Brain microvascular endothelial cell (primary cell): ENCODE measurements at places on chromosomes 1 and 21.
A peak's percentile ranks its signal among the peaks of the same experiment; 100 is the strongest.

- DNase-seq = no peak
Observed at GRCh38 chr1:37362594-37363385, 111.6 kb upstream of the ZC3H12A start.

DNA sequence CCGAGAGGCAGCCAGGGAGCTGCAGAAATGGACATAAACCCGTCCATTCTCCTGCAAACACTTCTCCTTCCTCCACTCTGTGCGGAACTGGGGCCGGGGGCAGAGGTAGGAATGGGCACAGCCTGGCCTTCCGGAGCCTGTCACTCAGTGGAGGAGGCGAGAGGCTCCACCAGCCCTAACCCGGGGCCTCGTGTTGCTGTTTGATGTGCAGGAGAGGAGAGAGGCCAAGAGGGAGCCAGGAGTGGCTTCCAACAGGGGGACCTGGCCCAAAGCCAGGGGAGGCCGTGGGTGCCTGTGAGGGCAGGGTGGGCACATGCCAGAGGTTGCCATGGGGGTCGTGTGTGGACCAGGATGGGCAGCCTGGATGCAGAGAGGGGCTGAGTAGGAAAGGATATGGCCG lies 158.1 kb upstream of the ARHGEF16 start:
- no peak for DNase-seq

DNA sequence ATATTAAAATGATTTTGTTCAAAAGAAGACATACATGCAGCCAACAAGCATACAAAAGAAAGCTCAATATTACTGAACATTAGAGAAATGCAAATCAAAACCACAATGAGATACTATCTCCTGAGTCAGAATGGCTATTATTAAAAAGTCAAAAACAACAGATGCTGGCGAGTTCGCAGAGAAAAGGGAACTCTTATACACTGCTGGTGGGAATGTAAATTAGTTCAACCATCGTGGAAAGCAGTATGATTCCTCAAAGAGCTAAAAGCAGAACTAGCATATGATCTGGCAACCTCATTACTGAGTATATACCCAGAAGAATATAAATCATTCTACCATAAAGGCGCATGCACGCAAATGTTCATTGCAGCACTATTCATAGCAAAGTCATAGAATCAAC lies 126.0 kb upstream of the HMCN1 start:
- DNase-seq = peak; percentile 33

DNA sequence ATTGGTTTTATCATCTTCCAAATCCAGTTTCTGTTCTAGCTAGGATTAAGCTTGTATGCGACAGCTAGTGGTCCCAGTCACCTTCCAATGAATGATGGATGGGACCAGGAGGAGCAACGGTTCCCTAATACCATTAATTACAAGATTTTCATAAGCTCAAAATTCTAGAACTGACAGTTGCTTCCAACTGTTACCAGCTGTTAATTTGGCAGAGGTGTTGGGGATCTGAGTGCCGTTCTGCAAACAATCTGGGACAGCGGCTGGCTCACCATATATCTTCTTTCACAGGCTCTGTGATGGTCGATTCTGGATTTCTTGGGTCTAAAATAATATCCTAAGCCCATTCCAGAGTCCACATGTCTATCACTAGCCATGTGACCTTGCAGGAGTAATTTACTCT lies 34.5 kb upstream of the RALGPS2 start:
- no peak for DNase-seq

- no peak for DNase-seq
Observed at GRCh38 chr1:221598122-221598521, 143.8 kb downstream of the DUSP10 start.

DNA sequence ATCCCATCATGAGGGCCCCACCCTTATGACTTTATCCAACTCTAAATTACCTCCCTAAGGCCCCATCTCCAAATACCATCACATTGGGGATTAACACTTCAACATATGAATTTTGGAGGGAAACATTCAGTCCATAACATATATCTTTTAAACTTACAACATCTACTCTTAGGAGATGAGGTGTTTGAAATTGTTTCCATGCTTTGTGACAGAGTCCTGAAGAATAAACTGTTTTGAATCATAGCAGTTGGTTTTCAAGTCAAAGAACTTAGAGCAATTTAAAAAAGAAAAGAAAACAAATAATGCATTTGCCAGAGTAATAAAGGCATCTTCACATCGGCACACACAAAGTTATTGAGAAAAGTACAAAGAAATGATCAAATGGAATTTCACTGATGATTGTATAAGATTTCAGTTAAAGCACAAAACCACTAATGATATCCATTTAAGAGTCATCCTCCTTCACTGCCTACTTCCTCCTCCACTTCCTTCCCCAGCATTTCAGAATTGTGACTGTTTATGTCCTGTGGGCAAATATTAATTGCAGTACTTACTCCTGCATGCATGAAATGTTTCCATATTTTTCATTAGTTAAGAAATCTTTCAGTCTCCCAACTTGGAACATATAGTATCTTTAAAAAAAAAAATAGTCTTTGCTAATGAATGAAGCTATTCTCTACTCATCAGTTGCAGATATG lies 202.0 kb downstream of the LRRC40 start:
- DNase-seq = no peak

DNA sequence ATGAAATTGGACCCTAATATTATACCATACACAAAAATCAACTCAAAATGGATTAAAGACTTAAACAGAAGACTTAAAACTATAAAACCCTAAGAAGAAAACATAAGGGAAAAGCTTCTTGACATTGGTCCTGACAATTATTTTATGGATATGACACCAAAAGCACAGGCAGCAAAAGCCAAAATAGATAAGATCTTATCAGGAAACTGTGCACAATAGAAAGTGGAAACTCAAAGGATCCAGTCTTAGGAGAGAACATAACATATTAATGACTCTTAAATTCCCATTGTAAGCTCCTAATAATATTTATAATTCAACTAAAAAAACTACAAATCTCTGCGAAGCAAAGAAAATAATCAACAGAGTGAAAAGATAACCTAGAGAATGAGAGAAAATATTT lies 39.8 kb downstream of the RGS13 start:
- no peak for DNase-seq

- no peak for DNase-seq
Observed at GRCh38 chr1:181083842-181084605, 4.5 kb upstream of the IER5 start.

DNA sequence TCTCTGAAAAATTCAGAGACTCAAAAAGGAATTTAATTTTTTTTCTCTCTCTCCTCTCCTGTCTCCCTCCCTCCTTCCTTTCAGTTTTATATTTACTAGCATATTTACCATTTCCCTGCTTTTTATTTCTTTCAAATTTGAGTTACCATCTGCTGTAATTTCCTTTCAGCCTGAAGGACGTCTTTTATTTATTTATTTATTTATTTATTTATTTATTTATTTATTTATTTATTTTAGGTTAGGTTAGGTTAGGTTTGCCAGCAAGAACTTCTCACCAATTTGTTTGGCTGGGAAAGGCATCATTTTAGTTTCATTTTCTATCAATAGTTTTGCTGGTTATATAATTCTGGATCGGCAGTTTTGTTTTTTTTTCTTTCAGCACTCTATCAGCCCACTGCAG lies 231.7 kb upstream of the ZRANB2 start:
- no peak for DNase-seq

- no peak for DNase-seq
Observed at GRCh38 chr1:209045331-209046057, 538.0 kb upstream of the CAMK1G start.

GRCh38 chr1:156727926-156728598 lies at the start of gene METTL25B:
Gene METTL25B, plus strand, starts transcription at chr1:156728469. Its CDS starts 636 bp downstream, at chr1:156729105.
- DNase-seq = peak; percentile 54

DNA sequence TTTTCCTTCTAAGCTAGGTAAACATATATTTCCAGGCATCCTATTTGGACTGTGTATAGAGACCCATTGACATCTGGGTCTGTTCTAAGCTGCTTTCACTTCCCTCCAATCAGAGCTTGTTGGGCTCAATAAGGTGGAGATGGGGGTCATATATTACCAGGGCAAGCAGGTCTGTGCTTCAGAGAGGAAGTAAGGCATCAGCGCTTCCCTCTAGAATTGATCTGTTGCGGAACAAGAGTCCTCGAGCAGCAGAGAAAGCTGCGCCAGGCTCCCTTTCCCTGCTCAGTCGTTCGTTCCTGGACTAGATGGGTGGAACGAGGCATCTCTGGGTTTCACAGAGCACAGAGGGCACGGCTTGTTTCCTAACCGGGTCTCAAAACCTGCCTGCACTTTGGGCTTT lies 63.5 kb downstream of the DISC1 start:
- no peak for DNase-seq

- DNase-seq = no peak
Observed at GRCh38 chr1:47930210-47930840, 66.9 kb downstream of the TRABD2B start.

DNA sequence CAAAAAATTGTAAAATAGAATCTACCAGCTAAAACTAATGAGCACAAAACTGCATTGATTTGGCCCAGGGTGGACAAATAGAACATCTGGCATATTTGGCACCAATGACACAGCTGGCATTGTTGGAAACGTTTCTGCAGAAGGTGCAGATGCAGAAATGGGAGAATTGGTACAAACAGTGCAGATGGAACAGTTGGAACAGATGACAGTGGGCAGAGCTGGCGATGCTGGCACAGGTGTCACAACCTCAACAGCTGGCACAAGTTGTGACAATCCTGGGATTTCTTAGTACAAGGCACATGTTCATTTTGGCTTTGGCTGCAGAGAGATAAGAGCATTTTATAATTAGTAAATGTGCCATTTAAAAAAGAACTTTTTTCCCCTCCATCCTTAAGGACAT lies 91.1 kb upstream of the ZBTB18 start:
- DNase-seq = no peak

DNA sequence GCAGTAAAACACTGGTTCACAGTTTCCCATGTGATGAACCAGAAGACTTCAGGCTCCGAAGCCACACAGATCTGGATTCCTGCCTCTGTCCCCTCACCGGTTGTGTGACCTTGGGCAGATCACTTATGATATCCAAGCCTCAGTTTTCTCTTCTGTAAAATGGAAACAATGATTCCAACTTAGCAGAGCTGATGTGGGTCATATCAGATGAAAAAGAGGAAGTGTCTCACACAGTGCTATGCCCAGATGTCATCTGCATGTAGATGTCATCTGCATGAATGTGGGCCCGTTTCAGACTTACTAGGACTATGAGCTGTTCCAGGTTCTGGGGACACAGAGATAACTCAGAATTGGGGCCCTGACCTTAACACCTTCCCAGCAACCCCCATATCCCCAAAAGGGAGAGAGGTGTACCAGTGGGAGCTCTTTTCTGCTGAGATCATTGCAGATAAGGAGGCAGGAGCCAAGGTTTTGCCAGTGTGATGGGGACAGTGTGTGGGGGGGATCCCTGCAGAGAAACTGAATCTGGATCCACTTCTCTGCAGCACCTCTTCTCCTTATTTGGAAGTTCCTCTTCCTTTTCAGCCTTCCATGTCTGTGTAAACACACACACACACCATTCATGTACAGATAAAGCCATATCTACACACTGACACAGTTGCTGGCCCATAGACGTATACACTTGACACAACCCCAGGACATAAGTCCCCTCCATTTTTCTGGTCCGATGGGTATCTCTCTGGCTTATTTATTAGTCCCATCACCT lies 5.0 kb upstream of the ADGRB2 start:
- no peak for DNase-seq

GRCh38 chr1:29802181-29803068 lies 566.1 kb downstream of the PTPRU start:
- DNase-seq = no peak

GRCh38 chr1:20533635-20534034 lies 18.7 kb upstream of the FAM43B start:
- DNase-seq = no peak

GRCh38 chr1:212945056-212945455 lies 5.3 kb upstream of the VASH2 start:
- DNase-seq = no peak

- DNase-seq = no peak
Observed at GRCh38 chr1:146020058-146021049, 1.2 kb downstream of the HJV start.

GRCh38 chr21:40146216-40146837 lies 279.1 kb downstream of the PCP4 start:
- DNase-seq = no peak

- DNase-seq = no peak
Observed at GRCh38 chr1:42114229-42114628, 39.0 kb upstream of the GUCA2B start.

DNA sequence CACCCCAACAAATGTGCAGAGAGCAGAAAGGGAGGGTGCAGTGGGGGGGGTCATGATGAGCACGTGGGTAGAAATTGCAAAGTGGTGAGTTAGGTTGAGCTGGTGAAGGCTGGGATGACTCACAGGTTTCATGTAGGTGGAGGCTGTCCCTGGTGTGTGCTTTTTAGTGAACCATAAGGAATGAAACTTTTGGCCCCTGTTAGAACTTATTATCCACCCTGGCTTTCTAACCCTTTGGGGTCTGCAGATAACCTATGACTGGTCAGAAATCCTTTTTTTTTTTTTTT lies 46.9 kb downstream of the DOP1B start:
- peak; percentile 85 for DNase-seq

- DNase-seq = no peak
Observed at GRCh38 chr1:200528858-200529606, 91.5 kb downstream of the KIF14 start.

- DNase-seq = peak; percentile 64
Observed at GRCh38 chr1:20496241-20496661, 10.2 kb upstream of the CAMK2N1 start.

DNA sequence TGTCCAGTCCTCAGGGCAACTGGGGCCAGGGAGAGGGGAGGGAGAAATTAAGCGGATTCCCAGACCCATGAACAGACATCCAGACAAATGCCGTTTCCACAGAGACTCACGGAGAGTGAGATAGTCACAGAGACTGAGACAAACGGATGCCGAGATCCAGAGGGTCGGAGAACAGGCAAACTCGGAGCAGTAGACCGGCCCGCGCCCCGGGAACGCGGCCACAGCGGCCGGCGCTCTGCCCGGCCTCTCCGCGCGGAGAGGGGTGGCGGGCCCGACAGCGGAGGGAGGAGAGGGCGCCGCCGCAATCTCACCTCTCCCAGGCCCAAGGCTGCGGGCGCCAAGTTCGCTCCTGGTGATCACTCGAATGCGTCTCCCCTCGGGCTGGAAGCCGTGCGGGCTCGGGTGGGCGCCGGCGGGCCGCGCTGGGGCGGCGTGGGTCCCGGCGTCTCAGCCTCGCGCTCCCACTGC lies 831 bp upstream of the FOXD2 start:
- peak; percentile 22 for DNase-seq

- no peak for DNase-seq
Observed at GRCh38 chr1:55836086-55836485, 620.9 kb upstream of the USP24 start.
